Tongue (tissue), 3 donors: ENCODE measurements at places on chromosomes 3 and 15.

- no peak for DNase-seq
These were observed 73.4 kb downstream of the HMCES start for GRCh38 chr3:129352045-129352444.

GRCh38 chr3:142106548-142106947, 42.8 kb downstream of the TFDP2 start:
- DNase-seq = no peak

GRCh38 chr3:52218937-52219650, 6.4 kb downstream of the TLR9 start:
- no peak for DNase-seq

DNA sequence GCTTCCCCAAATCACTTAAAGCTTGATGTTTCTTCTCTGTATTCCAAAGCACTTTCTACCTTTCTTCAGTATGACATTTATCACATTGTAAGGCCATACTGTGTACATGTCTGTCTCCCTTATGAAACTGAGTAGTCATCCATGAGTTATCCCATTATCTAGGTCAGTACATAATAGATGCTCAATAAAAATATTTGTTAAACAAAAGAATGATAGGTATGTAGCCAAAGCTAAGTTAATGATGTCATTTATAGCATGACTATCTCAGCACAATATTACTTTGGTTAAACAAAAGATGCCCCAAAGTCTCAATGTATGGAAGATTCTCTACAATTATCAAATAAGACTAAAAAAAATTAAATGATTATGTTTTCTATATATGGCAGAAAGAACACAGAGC, 3.1 kb upstream of the TMCO5A start:
- DNase-seq = no peak

DNA sequence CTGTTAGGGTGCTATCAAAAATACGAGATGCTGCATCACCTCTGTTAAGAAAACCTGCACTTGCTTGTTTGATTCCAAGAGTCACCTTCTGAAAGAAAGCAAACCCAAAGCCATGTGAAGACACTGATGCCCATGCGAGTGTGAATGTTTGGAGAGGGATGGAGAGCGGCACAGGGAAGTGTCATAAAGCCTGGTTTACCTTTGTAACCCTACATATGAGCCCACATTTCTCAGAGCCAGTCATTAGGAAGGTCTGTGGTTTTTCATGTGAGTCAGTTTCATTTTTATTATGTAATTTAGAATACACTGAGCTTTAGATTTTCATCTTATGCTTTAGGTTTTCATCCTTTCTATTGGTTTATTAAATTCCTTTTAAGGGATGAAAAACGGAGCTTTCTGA, 896.8 kb downstream of the ROBO1 start:
- DNase-seq = no peak

GRCh38 chr3:149992416-149993058, 21.8 kb upstream of the PFN2 start:
- no peak for DNase-seq

GRCh38 chr15:99438691-99439523, 126.9 kb upstream of the MEF2A start:
- DNase-seq = no peak

DNA sequence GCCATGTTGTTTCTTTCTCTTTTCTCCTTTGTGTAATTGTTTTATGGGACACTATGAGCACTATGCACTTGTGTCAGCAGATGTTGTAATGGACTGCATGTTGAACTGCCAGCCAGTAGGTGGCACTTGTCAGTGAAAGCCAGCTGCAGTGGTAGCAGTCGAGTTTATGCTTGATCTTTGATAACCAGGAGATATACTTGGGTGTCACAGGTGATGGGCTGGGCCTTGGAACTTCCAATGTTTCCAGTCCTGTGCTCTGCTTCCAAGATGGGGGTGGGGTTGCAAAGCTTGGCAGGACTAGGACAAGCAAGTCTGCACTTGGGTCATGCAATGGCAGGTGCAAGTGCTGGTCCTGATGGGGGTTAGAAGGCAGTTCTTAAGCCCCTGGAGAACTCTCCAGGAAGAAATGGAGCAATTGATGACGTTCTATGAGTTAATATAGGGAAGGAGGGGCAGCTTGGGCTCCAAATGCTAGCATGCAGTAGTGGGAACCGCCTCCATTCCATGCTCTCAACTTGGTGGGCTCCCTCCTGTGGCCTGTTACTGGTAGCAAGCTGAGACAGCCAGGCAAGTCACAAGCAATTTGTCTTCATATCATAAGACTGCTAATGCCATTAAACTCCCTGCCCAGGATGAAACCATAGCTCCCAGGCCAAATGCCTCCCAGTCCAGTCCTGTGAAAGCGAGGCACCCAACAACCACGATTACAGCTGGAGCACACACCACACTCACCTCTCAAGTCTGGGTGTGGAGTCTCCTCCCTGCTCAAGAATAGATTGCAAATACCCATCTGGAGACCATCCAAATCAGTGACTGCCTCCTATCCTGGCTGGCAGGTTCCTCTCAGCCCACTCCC, 287.2 kb downstream of the CGGBP1 start:
- DNase-seq = peak; percentile 6

- DNase-seq = no peak
These were observed 29.1 kb downstream of the PTX3 start for GRCh38 chr3:157465741-157466140.

DNA sequence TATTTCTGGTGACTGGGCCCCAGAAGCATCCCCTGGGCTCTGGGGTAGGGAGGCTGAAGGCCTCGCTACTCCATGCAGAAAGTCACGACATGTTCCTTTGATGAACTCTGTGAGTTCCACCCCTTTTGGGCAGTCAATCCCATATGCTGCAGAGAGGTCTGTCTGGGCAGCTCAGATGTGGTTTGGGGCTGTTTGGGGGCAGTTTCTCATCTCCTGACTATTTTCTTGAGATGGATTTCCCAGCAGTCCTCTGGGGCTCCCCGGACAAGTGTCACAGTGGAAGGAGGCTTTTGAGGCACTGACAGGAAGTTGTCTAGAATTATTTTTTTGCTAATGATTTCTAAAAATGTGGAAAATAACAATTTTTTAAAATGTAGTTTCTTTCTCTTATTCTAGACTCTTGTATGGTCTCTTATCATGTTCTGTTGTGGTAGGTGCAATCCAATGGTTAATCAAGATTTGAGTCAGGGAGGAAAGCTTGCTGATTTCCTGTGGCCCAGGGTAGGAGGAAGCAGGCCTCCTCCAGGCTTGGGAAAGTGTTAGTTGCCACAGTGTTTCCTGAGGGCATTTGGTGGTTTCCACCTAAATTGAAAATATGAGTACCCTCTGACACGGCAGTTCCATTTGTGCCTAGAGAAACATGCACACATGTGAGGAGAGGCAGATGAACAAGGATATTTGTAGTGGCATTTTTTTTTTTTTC, 19.9 kb upstream of the TATDN2 start:
- DNase-seq = no peak

GRCh38 chr3:114847564-114847963, 299.5 kb downstream of the ZBTB20 start:
- no peak for DNase-seq

DNA sequence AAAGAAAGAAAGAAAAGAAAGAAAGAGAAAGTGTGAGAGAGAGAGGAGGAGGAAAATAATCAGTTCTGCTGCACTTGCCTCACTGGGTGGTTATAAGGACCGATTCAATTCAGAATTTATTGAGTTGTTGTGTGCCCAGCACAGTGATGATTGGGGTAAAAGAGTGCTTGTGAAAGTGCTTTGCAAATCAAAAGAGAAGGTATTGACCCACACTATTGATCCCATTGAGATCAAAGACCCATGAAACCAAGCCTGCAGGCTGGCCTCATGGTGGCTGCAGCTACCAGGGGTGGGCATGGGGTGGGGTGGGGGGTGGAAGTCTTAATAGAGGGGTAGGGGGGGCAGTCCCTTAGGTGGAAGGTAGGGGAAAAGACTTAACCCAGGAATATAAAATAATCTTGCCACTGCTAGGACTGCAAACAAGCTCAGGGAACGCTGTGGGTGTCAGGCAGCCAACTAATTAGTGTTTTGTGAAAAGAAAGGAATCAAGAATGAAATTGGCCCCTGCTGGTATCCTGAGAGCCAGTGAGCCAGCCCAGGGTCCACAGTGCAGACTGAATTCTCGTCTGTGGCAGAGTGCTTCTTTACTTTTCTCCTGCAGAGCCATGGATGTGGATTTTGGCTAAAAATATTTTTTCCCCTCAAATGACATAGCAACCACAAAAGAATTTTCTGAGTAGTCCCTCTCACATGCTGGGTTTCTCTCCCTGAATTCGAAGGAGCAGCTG, 34.2 kb downstream of the CLEC3B start:
- no peak for DNase-seq

DNA sequence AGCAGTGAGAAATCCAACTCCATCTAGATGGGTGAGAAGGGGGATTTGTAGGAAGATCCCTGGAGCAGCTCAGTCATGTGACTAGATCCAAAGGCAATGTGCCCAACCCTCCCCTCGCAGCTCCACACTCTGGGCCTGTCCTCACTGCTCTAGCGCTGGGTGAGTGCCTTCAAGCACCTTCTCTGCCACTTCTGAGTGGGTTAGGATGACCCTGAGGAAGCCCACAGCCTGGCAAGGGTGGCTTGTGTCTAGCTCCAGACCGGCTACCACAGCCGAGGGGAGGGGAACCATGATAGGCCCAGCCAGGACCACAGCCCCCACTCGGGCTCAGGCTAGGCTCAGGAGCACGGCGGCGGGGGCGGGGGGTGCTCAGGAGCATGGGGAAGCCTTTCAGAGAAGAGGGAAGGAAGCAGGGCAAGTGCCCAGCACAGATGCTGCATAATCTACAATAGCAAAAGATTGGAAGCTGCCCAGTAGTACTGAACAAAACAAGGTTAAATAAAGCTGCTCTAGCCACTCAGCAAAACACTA, 1.7 kb downstream of the SPATA12 start:
- DNase-seq = no peak

DNA sequence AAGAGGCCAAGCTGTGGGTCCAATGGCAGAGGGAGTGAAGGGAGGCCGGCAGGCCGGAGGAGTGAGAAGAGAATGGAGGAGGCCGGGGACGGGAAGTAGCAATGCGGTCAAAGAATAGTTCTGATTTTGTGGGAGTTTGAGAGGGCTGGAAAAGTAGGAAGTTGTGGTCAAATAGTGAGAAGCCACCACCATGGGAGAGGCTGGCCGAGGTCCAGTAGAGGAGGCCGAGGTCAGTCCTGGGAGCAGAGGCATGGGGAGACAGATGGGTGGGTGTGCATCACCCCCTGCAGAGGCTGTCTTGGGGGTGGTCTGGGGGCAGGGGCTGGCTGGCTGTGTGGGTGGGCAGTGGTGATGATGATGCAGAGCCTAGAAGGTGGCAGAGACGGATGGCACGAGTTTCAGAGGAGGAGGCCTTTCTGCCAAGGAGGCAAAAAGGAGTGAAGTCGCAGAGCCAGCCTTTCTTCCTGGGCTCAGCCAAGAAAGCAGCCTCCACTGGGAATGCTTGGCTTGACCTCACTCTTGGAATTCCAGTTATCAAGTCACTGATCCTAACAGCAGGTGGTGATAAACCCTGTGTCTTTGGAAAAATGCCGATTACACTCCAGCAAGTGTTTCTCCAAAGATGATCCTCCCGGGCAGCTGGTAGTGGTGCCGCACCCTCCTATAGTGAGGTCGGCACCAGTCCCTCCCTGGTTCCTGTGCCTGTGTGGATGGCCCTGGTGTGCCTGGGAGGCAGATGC, 57.3 kb downstream of the ARNT2 start:
- peak; percentile 95 for DNase-seq

GRCh38 chr3:195921334-195921791, 13.0 kb upstream of the TNK2 start:
- DNase-seq = no peak

GRCh38 chr15:76501726-76502125, 165.2 kb downstream of the ISL2 start:
- DNase-seq = no peak

DNA sequence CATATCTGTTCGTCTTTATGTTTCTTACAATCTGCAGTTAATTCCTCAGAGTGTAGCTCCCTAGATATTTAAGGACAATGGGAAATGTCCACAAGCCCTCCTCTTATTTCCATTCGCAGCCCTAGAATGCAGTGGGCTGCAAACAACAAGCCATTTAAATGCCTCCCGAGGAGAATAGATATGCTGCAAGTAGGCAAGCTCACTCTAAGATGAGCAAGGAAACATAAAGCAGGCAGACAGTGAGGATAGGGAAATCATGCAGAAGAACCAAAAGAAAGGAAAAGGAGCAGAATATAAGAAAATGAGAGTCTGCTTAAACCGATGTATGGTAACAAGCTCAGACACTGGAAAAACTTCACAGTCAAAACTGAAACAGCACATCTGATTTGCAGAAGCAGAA, 561.9 kb downstream of the GBE1 start:
- peak; percentile 4 for DNase-seq

DNA sequence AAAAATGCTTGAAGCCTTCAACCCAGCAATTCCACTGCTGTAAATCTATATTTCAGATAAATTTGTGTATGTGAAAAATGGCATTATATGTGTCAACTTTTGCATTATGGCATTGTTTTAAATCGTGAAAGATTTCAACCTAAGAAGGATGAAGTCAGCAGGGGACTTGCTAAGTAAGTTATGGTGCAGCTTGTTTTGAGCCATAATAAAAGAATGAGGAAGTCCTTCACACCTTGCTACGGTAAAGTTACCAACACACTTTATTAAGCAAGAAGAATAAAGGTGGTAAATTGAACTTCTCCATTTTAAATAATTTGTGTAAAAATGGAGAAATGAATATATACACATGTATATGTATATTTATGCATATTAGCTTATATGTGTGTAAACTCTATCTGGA, 371.4 kb downstream of the ROBO2 start:
- no peak for DNase-seq

DNA sequence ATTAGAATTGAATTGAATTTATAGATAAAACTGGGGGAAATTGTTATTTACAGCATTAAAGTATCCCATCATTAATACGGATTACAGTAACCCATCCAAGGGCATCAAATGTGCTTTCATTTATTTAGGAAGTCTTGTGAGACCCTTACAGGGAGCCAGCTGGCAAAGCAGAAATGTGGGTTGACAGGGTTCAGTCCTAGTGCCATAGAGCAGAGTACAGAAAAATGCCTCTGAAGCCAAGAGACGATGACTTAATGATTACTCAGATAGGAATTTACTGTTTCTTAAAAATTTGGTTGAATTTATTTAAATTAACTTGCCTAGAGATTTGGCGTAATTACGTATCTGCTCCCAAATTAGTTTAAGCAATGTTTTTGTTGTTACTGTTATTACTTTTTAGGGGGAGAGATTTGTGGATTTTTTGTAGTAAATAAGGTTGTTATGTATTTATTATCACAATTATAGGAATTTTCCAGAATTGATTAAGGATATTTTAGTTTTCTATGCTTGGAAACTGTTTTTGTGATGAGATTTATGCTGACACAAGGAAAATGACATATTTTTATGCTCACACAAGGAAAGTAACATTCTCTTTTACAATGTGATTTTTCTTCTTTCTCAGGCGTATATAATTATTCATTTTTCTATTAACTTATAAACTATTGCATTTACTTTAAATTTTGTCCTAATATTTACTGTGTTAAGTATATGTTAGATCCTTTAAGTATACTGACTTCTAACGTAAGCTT, 152.0 kb downstream of the EPHA6 start:
- no peak for DNase-seq

GRCh38 chr3:24829011-24829581, 334.4 kb upstream of the THRB start:
- peak; percentile 64 for DNase-seq
